Natural killer cell treated with Interleukin-12 subunit alpha and Interleukin-12 subunit beta and Interleukin-15 and Interleukin-18, amount 100 ng/mL, for 72 hours (primary cell): ENCODE measurements at places on chromosomes 12 and 14. TPM values are rescaled to one million over a fixed set of nuclear protein-coding genes. Genes with fewer than 3 reads are reported as not detected.

GRCh38 chr12:101967506-101967905 is 90.1 kb downstream of the DRAM1 start:
- no peak for DNase-seq

The ABCD2 gene
- total RNA-seq = 0.45 TPM

The GPX2 gene
- total RNA-seq = not detected

DNA sequence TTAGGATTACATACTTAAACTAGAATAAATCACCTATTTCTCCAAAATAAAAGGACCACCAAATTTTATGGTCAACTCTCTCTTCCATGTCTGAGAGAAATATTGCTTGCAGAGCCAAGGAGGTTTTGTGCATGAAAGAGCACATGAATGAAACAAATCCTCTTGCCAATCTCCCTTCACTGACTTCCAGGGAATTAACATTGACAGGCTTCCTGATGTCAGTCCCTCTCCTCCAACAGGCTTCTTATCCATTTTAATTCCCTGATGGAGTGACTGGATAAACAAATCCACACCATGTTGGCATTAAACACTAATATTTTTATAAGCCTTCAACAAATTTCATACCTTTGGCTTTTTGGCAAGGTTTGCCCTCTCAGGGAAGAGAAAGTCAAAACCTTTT is 45.3 kb upstream of the CNTN1 start:
- no peak for DNase-seq

GRCh38 chr12:49827401-49828099 is 663 bp downstream of the NCKAP5L start:
- DNase-seq = peak; percentile 51
